ENCODE measurements at places on chromosomes 13 and 19. TPM values are rescaled to one million over a fixed set of nuclear protein-coding genes. Genes with fewer than 3 reads are reported as not detected.

The ZNF562 gene
- total RNA-seq = 15.2 TPM

The POLR1G gene
- 9.1 TPM for total RNA-seq

The SYT5 gene
- total RNA-seq = not detected

The FCER2 gene
- not detected for total RNA-seq

The MTIF3 gene
- total RNA-seq = 41.1 TPM

The RXFP2 gene
- not detected for total RNA-seq

The S1PR5 gene
- not detected for total RNA-seq
